MCF 10A (cell line): ENCODE measurements at places on chromosomes 12 and 14. TPM values are rescaled to one million over a fixed set of nuclear protein-coding genes. Genes with fewer than 3 reads are reported as not detected.

DNA sequence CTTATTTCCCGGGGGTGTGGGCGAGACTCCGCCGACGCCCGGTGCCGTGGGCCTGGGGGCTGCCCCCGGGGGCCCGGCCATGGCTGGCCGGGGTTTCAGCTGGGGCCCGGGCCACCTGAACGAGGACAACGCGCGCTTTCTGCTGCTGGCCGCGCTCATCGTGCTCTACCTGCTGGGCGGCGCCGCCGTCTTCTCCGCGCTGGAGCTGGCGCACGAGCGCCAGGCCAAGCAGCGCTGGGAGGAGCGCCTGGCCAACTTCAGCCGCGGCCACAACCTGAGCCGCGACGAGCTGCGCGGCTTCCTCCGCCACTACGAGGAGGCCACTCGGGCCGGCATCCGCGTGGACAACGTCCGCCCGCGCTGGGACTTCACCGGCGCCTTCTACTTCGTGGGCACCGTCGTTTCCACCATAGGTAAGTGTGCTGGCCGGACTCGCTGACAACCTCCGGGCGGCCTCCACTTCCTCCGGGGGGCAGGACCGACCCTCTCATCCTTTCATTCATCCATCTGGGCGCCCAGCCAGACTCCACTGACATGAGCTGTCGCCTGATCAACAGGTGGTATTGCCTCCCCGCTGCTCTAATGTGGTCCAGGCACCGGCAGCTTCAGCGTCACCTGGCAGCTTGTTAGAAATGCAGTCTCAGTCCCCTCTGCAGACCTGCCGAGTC, 467 bp downstream of the KCNK13 start:
- no peak for DNase-seq

VRTN gene
- total RNA-seq: not detected in 2 replicates

CIT gene
- 22.8 and 25.0 TPM in 2 replicates for total RNA-seq

- DNase-seq: peak; percentile 75
Observed at GRCh38 chr12:15155271-15155670, 65.9 kb downstream of the RERG start.

CDK17 gene
- 49.8 and 50.9 TPM in 2 replicates for total RNA-seq

METTL17 gene
- 62.4 and 70.2 TPM in 2 replicates for total RNA-seq

NTS gene
- total RNA-seq: not detected in 2 replicates

GRCh38 chr12:51188359-51189051, 15.6 kb upstream of the TFCP2 start:
- no peak for DNase-seq

DNA sequence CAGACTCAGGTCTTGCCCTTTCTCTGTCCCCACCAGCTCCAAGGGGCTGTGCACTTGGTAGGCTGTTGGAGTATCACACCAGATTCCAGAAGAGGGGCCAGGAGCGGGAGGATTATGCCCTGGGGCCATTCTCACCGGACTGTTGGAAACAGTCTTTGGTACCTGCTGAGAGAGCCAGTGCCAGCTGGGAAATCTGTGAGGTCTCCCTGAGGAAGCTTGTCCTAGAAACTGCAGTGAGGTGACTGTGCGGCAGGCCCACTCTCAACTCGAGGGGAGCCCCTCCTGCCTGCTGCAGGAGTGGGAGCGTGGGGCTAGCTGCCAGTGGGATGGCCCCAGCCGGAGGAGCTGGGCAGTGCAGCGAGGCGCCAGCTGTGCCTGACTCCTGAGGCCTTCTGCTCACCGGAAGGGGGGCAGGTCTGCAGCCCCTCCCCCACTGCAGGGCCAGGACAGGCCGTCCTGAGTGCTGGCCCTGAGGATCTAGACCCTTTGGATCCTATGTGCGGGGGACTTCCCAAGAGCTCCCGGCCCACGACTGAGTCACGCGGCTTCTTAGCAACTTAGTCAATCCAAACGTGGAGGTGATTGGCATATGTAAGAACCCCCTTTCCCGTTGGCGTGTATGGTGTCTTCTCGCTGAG, 295.2 kb downstream of the CACNA1C start:
- DNase-seq: no peak

SPIC gene
- total RNA-seq: not detected in 2 replicates

- DNase-seq: no peak
Observed at GRCh38 chr12:98733667-98734350, 88.7 kb downstream of the APAF1 start.

LRIG3 gene
- total RNA-seq: 26.5 and 41.5 TPM in 2 replicates

- no peak for DNase-seq
Observed at GRCh38 chr14:24846261-24846660, 203.7 kb downstream of the STXBP6 start.

GRCh38 chr14:36997843-36998242, 174.6 kb downstream of the SLC25A21 start:
- DNase-seq: peak; percentile 27
